ENCODE measurements at places on chromosomes 11 and 22.

- DNase-seq: no peak
These were observed 53.2 kb upstream of the ALX4 start for GRCh38 chr11:44363116-44363515.

- DNase-seq: no peak
These were observed 86.4 kb downstream of the DLG2 start for GRCh38 chr11:85540635-85541205.

- DNase-seq: no peak
These were observed 12.5 kb upstream of the TCF20 start for GRCh38 chr22:42282943-42283277.

DNA sequence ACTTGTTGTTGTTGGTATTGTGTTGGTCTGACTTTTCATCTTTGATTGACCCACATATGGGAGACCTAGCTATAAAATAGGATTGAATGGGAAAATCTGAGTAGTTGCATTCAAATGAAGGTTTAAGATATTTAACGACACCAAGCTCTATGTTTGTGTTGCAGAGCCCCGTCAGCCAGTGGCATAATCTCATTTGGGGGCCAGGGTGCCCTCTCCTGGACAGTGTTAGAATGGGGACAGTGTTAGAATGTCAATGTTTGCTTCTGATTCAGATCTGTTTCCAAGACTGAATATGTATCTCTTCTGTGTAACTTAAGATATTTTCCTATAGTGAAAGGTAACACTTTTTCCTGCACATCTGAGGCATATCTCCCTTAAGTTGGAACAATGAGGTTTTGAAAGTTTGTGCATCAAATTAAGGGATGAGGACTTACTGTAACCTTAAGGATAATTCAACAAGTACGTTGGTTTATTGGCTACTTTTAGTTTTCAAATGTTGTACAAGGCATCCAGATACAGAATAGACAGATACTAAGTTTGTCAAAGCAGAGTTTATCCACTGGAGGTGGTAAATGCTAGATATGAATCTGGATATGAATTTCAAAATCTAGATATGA, 5.3 kb upstream of the OR52M1 start:
- peak; percentile 29 for DNase-seq

GRCh38 chr11:131840545-131840944, 470.1 kb downstream of the NTM start:
- DNase-seq: no peak

- DNase-seq: no peak
These were observed 38.1 kb upstream of the KCNQ1OT1 start for GRCh38 chr11:2737866-2738265.

DNA sequence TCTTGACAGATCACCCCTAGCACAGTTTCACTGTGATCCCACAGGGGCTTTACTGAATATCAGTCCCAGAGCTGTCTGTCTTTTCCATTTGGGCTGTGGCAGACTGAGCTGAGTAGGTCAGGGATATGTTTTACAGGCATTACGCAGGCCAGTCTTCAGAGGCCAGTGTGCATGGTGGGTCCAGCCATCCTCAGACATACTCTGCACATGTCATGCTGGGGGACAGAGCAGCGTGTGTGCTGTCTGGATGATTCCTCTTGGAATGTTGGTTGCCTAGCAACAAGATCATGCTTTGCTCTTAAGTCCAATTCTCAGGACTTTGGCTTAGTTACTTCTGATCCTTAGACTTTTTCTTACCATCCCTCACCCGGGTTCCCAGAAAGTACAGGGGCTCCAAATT, 736.5 kb downstream of the DLG2 start:
- DNase-seq: no peak

- no peak for DNase-seq
These were observed 132.1 kb downstream of the OSBP2 start for GRCh38 chr22:30826670-30827355.
